ENCODE measurements at places on chromosomes 1 and 21.

GRCh38 chr1:159829273-159829634 lies 2.6 kb downstream of the SLAMF8 start:
- DNase-seq = no peak

GRCh38 chr1:110035236-110035752 lies 870 bp downstream of the STRIP1 start:
- DNase-seq = no peak

DNA sequence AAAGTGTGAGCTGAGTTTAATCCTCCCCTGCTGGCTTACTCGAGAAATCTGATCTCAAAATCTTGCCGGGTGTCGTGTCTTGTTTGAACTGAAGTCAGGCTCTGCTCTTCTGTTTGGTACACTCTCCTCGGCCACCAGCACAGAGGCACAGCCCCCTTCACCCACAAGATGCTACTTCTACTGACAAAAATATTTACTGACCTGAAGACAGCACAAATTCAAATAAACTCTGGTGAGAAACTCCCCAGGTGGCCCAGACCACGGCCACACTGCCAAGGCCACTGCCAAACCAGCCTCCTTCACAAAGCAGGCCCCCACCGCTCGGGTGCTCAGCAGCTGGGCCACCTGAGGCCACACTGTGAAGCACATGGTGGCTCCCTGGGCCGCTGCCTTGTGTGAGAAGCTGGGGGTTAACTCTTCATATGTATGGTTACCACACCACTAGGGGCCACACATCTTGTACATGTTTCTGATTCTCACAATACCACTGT lies 80.6 kb downstream of the TGFBR3 start:
- DNase-seq = no peak

GRCh38 chr1:26996024-26996423 lies 2.5 kb downstream of the TRNP1 start:
- no peak for DNase-seq

GRCh38 chr1:153752571-153753195 lies 22.5 kb upstream of the SLC27A3 start:
- no peak for DNase-seq

- DNase-seq = peak; percentile 81
Observed at GRCh38 chr1:204565617-204566582, 49.7 kb downstream of the MDM4 start.

DNA sequence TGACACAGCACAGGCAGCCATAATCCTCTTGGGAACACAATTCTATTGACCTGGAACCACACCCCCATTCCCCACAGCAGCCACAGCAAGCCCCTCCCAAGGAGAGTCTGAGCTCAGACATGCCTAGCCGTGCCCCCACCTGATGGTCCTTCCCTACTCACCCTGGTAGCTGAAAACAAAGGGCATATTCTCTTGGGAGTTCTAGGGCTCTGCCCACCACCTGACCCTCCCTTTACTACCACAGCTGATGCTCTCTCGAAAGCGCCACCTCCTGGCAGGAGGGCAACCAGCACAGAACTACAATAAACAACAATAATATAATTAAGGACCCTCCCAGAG lies 184.8 kb upstream of the COA6 start:
- peak; percentile 34 for DNase-seq

DNA sequence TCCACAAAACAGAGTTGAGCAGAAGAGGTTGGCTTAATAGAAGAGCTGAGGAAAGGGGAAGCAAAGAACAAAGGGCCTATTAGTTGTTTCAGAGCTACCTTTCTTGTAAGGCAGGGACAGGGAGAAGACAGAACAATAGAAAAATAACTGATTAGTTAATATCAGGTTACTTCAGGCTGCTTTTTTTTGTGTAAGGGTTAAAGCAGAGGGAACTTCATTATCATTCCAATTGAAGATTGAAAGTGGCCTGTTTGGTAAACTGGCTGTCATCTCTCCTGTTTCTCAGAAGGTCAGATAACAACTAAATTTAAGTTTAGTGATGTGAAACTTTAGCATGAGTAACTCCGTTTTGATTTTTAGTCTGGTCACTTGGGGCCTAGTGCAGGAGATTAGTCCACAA lies 22.3 kb downstream of the CDC42 start:
- no peak for DNase-seq

Data from activated CD4-positive, alpha-beta T cell treated with anti-CD3 and anti-CD28 coated beads, Interleukin-10, Interleukin-2, amounts not matched to agents 100 ng/mL and 50 ng/mL, durations not matched to agents 16 hours and 8 hours (primary cell).